ENCODE measurements at places on chromosomes 16 and 17.
A peak's percentile ranks its signal among the peaks of the same experiment; 100 is the strongest.

- no peak for DNase-seq
Observed at GRCh38 chr17:68611353-68612208, 10.4 kb upstream of the FAM20A start.

GRCh38 chr17:49191409-49191916 is 18.9 kb downstream of the GNGT2 start:
- no peak for DNase-seq

DNA sequence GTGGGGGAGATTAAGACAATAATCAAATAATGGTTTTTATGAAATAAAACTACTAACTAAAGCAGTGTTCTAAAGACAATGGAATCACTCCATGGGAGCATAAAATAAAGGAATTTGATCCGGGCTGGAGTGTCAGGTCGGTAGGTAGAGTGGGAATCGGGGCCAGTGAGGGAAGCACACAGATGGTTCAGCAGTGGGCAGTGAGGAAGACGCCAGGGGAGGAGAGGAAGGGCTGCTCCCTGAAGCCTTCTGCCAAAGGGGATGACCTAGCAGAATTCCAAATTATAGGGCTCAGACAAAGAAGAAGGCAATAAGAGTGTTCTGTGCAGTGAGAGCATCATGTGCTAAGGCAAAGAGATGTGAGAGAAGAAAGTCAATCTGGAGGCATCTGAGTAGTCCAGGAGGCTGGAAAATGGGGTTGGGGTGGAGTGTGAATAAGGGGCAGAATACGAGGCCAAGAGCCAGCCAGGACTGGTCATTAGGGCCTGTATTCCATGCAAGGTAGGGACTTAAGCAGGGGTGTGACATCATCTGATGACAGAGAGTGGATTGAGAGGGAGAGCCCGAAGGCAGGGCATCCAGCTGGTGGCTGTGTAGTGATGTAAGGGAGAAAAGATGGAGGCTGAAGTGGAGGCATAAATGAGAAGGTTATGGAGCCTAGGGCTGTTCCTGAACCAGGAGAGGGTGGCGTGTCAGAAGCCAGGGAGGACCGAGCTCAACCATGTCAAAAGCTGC is 137.6 kb downstream of the COPRS start:
- DNase-seq = no peak

GRCh38 chr16:19991614-19992013 is 82.1 kb downstream of the GPR139 start:
- no peak for DNase-seq

DNA sequence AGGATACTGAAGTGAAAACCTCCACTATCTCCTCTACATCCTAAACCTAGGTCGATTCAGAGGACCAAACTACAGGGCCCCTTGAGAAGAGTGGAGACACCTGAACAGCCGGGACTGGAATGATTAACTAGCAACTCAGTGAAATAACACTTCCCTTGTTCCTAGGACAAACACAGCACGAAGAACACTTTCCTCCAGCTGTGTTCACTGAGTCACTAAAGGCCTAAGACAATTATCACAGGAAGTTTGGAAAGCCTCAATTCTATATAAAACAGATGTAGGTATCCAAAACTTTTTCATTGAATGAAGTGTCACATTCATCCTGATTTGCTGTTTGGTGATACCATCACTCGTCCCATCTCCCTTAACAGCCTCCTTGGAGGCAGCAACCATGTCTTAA is 15.5 kb upstream of the CUEDC1 start:
- DNase-seq = no peak

GRCh38 chr16:56426585-56426984 is 1.2 kb upstream of the AMFR start:
- DNase-seq = no peak

DNA sequence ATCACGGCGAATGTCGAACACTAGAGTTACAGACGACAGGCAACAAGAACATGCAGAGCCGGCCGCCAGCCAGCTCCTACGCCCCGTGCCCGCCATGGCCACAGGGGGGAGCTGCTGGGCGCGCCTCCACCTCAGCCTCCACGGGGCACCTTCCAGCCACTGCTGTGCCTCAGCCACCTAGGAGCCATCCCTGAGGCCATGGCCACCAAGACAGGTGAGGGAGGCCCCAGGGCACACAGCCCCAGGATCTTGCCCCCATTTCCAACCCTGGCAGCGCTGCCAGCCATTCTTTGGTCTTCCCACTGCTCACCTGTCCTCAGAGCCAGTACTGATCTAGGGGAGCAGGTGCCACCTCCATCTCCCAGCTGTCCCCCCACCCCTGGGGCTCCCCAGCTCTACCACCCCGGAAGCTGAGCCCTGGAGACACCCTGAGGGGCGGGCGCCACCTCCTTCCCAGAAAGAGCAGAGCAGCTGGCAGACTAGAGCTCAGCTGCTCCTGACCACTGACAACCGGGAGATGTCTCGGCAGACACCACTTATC is 11.8 kb downstream of the GNPTG start:
- no peak for DNase-seq

GRCh38 chr17:75301502-75302206 is 12.4 kb upstream of the SLC25A19 start:
- DNase-seq = no peak

- no peak for DNase-seq
Observed at GRCh38 chr17:36592316-36592715, 637 bp downstream of the DHRS11 start.

DNA sequence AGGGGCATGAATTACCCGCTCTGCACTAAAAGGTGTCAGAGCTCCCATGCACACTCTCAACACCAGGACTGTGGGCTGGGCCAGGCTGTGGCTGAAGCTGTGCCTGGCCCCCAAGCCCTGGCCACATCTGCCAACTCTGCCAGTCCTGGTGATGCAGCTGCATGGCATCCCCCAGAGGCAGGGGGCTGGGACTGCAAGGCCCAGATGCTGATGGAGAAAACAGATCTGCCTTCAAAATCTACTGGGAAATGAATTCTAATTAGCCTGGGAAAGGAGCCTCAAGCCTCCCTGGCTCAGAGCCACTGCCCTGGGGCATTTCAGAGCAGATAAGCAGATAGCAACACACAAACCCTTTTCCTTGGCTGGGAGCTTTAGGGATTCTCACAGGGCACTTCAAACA is 3.4 kb downstream of the CHST6 start:
- DNase-seq = no peak

DNA sequence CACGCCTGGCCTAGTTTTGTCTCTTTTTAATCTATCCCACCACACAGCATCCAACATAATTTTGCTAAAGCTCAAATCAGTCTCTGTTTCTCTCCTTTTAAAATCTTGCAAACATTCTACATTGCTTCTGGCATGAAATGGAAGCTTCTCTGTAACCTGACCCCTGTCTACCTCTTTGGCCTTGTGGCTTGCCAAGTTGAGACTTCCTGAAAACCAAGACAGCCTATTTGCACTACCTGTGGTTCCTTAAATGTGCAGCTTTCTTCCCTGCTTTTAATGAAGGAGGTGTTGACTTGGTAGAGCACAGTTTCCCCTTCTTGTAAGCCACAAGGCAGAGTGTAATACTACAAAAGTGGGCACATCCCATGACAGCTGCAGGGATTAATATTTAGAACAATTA is 6.0 kb upstream of the CCL3 start:
- DNase-seq = no peak

DNA sequence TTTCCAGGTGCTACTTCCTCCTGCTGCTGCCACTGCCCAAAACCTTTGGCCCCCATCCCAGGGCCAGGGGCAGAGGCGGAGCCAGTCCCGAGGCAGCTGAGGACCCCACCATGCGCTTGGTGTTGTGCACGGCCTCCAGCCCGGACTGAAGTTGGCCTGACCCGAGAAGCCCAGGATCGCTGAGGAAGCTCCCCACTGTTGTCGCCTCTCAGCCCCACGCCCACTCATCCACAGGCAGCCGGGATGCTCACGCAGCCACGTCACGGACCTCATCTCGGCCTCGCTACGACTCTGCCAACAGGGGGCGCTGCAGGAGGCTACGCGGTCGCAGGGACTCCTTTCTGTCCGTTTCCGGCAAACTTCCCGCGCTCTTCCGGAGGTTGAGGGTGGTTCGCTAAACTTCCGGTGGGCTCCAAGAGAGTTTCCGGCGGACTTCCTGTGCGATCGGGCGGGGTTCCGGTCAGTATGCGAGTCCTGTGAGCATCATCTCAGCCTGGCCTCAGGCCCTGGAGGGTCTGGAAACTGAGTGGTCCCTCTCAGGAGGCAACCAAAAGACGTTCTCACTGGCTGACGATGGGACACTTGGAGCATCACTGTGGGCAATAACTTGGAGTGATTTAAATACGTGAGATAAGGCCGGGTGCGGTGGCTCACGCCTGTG is 12.4 kb downstream of the ZG16B start:
- DNase-seq = no peak

GRCh38 chr17:40319651-40320540 is 10.9 kb downstream of the RARA start:
- no peak for DNase-seq

GRCh38 chr17:76772842-76773525 is 35.1 kb downstream of the MFSD11 start:
- DNase-seq = no peak

- no peak for DNase-seq
Observed at GRCh38 chr16:50740736-50741135, 1.1 kb upstream of the CYLD start.

GRCh38 chr17:6420173-6420641 is 14.7 kb downstream of the AIPL1 start:
- no peak for DNase-seq

GRCh38 chr17:56392321-56392720 is 201.2 kb upstream of the NOG start:
- no peak for DNase-seq

- no peak for DNase-seq
Observed at GRCh38 chr16:79769270-79769927, 168.9 kb upstream of the MAF start.

- no peak for DNase-seq
Observed at GRCh38 chr16:14042706-14043105, 28.4 kb upstream of the MRTFB start.

- DNase-seq = no peak
Observed at GRCh38 chr17:17109907-17110306, 67.7 kb downstream of the MPRIP start.

- DNase-seq = no peak
Observed at GRCh38 chr17:76102944-76103273, 678 bp downstream of the EXOC7 start.

GRCh38 chr17:66949501-66949900 is 15.0 kb upstream of the CACNG4 start:
- DNase-seq = no peak

DNA sequence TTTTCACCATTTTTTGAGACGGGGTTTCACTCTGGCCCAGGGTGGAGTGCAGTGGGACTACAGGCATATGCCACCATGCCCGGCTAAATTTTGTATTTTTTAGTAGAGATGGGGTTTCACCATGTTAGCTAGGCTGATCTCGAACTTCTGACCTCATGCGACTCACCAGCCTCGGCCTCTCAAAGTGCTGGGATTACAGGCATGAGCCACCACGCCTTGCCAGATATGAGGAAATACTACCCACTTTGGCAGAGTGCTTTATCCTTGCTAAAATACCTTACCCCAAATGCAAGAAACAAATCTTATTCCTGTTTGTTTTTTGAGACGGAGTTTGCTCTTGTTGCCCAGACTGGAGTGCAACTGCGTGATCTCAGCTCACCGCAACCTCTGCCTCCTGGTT is 62.9 kb upstream of the MGAT5B start:
- no peak for DNase-seq

DNA sequence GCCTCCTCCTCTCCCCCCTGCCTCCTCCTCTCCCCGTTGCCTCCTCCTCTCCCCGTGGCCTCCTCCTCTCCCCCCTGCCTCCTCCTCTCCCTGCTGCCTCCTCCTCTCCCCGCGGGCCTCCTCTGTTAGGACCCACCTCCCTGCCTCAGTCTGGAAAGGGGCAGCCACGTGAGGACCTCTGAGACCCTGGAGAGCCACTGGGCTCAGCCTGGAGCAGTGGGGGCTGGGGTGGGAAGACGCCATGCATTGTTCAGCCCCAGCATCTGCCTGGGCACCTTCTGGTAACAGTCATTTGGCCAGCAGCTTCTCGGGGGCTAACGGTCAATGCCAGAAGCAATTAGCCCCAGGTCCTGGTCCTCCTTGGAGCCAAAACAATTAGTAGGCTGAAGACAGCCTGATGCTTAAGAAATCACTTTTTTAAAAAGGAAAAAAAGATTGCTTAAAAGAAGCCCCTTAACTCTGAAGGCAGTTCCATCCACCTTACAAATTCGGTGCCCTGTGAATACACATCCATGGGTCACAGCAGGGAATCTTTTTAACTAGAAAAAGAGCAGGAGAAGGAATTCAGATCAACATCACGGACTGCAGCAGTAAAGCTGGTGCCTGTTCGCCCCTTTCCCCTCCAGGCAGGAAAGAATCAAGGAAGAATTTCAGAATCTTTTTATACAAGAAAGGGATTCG is 29.8 kb downstream of the NXN start:
- no peak for DNase-seq

GRCh38 chr16:28835864-28836760 is 10.0 kb downstream of the TUFM start:
- no peak for DNase-seq

DNA sequence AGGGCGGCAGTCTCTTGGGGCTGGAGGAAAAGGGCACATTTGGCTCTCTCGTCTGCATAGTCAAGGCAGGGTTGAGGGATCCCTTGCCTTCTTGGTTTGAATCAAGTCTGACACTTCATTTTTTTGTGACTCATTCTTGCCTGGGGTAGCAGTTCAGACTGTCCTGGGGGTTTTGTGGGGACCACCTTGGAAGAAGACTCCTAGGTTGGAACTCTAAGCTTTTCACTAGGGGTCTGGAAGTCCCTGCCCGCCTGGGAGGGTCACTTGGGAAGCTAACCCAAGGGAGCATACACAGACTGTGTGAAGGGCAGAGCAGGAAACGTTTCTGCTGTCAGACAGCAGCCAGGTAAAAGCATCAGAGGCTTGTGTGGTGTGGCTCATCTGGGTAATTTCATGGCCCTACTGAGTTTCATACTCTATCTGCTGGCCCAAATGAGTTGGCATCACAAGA is 11.3 kb downstream of the YPEL2 start:
- DNase-seq = no peak

DNA sequence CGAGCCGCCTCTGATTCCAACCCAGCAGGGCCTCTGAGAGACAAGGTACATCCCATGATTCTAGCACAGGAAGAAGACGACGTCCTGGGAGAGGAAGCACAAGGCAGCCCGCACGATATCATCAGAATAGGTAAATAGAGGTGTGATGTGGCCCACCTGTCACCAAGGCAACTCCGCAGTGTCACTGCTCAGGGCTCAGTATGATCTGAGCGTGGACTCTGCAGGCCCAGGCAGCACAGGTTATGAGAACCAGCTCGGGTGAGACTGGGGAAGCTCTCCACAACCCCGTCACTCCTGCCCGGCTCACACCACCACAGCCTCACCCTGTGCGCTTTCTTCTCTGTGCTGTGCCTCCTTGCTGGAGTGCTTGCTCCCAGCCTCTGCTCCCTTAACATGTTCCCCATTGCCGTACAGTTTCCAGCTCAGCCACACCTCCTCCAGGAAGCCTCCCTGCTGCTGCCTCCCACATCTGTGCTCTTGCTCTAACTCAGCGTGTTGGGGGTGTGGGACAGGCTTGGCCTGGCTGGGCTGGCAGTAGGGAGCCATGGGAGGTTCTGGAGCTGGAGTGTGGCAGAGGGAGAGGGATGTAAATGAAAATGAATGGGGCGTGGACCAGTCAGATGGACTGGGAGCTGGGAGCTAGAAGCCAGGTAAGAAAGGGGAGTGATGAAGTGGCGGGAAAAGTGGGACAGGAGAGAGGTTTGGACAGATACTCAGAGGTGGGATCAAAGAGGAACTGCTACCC is 7.7 kb downstream of the METTL22 start:
- no peak for DNase-seq

- DNase-seq = no peak
Observed at GRCh38 chr16:27827765-27828164, 235.7 kb downstream of the GSG1L start.

GRCh38 chr16:80804056-80804525 is 307 bp downstream of the CDYL2 start:
- DNase-seq = peak; percentile 3

GRCh38 chr16:4942481-4942880 is 5.5 kb upstream of the PPL start:
- DNase-seq = no peak
